ENCODE measurements at places on chromosomes 4 and X. TPM values are rescaled to one million over a fixed set of nuclear protein-coding genes. Genes with fewer than 3 reads are reported as not detected.

DNA sequence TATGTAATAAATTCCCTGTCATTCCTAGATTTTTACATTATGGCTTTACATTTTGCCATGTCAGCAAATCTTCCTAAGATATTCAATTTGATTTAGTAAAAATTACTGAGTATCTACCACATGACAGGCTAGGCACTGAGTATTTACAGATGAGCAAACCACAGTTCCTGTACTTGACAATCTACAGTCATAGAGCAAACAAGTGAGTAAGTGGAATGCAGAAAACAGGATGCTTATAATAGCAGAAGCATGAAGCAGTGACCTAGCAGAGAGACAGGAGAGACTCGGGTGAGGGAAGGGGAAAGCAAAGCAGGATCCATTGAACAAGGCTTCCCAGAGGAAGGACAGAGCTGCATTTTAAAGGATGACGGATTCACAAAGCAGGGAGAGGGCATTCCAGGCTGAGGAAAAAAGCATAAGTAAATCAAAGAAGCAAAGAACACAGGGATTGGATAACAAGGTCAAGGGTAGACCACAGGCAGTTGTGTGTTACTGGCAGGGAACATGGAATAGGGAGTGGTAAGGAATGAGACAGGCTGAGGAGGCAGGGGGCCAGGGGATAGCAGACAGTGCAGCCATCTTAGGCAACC lies 124.7 kb upstream of the C1QTNF7 start:
- no peak for DNase-seq
- no peak overlapping the region for H3K27ac ChIP-seq
- no peaks in the 10 kb centered on the region for H3K36me3 ChIP-seq
- H3K4me3 ChIP-seq = no peak overlapping the region

GRCh38 chrX:15686818-15687685 lies 22.4 kb upstream of the CLTRN start:
- H3K27me3 ChIP-seq = no peaks in the 10 kb centered on the region
- peaks cover 4% of the 10 kb centered on the region for H3K4me1 ChIP-seq
- H3K36me3 ChIP-seq = peaks cover 3% of the 10 kb centered on the region
- peak overlapping the region; percentile 55 for H3K27ac ChIP-seq
- no peak overlapping the region for H3K4me3 ChIP-seq

- no peak overlapping the region for H3K4me3 ChIP-seq
- H3K36me3 ChIP-seq = no peaks in the 10 kb centered on the region
Observed at GRCh38 chr4:162115333-162115732, 48.5 kb downstream of the FSTL5 start.

DNA sequence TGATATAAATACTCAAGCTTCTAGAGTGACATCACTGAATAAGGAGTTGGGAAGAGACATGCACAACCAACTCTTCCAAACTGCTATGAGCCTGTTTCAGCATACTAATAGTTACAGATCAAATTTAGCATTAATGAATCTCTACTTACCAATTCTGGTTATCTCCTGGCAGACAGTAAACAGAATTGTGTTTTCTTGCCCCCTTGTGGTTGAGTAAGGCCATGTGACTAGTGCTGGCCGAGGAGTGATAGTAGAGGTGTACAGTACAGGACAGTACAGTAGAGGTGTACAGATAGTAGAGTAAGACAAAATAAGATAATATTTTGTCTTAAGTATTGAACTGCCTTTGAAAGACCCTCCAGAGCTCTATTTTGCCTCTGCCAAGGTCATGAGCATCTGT lies 681.4 kb downstream of the GABRG1 start:
- H3K4me3 ChIP-seq = no peak overlapping the region
- H3K4me1 ChIP-seq = no peaks in the 10 kb centered on the region
- no peaks in the 10 kb centered on the region for H3K36me3 ChIP-seq
- no peak overlapping the region for H3K27ac ChIP-seq
- H3K27me3 ChIP-seq = no peaks in the 10 kb centered on the region

DNA sequence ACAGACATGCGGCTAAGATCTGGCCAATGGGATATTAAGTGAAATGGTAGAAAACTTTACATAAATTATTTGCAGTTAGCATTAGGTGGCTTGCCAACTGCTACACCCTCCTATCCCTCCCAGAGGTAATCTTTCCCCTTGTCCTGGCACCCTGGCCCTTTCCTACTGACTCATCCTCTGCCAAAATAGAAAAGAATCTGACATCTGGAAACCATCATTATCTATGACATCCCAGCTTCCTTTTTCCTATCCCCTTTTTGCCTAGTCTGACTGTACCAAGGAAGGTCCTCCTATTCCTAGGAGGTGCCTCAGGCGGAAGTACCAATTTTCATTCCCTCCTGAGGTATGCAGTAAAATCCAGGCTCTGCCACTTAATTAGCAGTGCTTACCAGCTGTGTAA lies 163.6 kb upstream of the KLF3 start:
- no peak overlapping the region for H3K27ac ChIP-seq
- H3K4me3 ChIP-seq = no peak overlapping the region
- DNase-seq = no peak
- no peaks in the 10 kb centered on the region for H3K4me1 ChIP-seq

Gene CT45A10
- total RNA-seq = not detected

GRCh38 chr4:15744016-15744545 lies 34.0 kb upstream of the CD38 start:
- no peaks in the 10 kb centered on the region for H3K27me3 ChIP-seq
- H3K27ac ChIP-seq = no peak overlapping the region
- H3K36me3 ChIP-seq = no peaks in the 10 kb centered on the region
- no peak for DNase-seq
- no peaks in the 10 kb centered on the region for H3K4me1 ChIP-seq

GRCh38 chr4:101787701-101788316 lies 2.7 kb upstream of the BANK1 start:
- H3K36me3 ChIP-seq = peaks cover 3% of the 10 kb centered on the region
- peaks cover 6% of the 10 kb centered on the region for H3K4me1 ChIP-seq
- peak overlapping the region; percentile 21 for H3K27ac ChIP-seq
- H3K27me3 ChIP-seq = peaks cover 14% of the 10 kb centered on the region
- no peak for DNase-seq

GRCh38 chr4:20652226-20652885 lies 47.9 kb upstream of the PACRGL start:
- H3K27ac ChIP-seq = no peak overlapping the region
- peaks cover 6% of the 10 kb centered on the region for H3K4me1 ChIP-seq
- H3K36me3 ChIP-seq = no peaks in the 10 kb centered on the region
- DNase-seq = no peak
- peaks cover 6% of the 10 kb centered on the region for H3K27me3 ChIP-seq
- H3K4me3 ChIP-seq = no peak overlapping the region

DNA sequence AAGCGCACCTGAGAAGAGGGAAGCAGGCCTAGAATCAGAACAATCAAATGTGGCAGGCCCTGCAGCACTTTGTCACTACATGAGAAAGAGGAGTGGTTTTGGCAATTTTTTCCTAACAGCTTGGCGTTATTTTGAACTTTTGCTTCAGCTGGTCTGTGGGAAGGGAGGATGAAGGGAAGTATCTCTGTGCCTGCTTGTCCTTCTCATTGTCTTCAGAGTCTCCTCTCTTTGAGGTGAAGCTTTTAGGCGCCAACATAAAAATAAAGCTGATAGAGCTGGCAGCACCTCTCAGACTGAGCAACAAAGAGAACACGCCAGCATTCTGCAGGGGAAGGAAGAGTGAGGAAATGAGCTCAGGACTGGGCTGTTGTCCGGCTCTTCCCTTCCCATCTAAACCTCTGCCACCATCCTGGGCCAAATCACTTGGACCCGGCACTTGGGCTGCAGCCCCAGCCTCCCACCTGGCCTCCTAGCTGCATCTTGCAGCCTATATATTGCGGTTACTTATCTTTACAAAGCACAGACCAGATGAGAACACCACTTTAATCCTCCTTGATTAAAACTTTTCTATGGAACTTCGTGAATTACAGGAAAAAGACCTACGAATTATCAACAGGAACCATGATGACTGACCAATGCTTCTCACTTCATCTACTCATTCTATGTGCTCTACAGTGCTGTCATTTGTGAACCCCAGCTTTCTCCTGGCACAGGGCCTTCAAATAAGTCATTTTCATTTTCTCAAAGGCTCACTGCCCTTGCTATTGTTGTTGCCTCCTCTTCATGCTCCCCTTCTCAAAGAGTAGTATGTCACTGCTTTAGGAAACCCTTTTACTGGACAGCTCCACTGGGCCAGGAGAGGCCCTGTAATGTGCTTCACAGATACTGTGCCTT lies 476.4 kb upstream of the HS3ST1 start:
- no peaks in the 10 kb centered on the region for H3K36me3 ChIP-seq
- H3K4me1 ChIP-seq = no peaks in the 10 kb centered on the region
- H3K27me3 ChIP-seq = no peaks in the 10 kb centered on the region
- no peak overlapping the region for H3K4me3 ChIP-seq

Gene LPAR4
- 5.3 TPM for total RNA-seq

DNA sequence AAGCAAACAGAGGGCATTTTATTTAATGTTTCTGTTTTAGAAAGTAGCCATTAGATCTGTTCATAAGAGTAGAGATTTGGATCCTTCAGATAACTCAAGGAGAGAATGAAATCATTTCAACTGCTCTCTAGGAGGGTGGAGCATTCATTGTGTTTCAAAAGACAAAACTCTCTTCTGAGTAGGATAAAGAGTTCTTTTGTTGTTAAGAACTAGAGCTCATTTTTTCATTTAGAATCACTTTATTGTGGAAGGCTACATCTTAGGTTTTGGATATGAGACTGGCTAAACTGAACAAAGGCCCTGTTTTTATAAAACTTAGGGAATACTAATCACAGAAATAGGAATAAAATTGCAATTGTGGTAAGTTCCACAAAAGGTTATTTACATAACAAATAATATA lies 193.9 kb upstream of the PCDH10 start:
- no peak overlapping the region for H3K4me3 ChIP-seq
- no peaks in the 10 kb centered on the region for H3K36me3 ChIP-seq
- H3K27ac ChIP-seq = no peak overlapping the region
- H3K27me3 ChIP-seq = no peaks in the 10 kb centered on the region

DNA sequence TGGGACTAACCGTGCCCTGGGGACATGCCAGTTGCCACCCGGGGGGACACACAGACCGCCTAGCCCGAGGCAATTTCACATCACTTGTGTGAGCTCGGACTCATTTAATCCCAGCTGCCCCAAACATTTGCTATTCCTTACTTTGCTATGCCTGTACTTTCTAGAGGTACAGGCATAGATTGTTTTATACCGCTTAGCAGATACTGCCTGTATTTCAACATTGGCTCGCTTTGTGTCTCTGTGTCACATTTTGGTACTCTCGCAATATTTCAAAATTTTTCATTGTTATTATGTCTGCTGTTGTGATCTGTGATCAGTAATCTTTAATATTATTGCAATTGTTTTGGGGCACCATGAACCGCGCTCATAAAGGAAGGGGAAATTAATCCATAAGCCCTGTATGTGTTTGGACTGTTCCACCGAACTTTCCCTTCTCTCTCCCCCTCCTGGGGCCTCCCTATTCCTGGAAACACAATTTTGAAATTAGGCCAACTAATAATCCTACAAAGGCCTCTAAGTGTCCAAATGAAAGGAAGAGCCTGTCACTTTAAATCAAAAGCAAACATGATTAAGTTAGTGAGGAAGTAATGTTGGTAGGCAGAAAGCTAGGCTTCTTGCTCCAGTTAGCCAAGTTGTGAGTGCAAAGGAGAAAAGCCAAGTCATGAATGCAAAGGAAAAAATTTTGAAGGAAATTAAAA lies 568 bp upstream of the CASP6 start:
- peaks cover 8% of the 10 kb centered on the region for H3K36me3 ChIP-seq
- DNase-seq = no peak

GRCh38 chr4:8002525-8003309 lies 63.1 kb upstream of the AFAP1 start:
- peak overlapping the region; percentile 16 for H3K27ac ChIP-seq
- H3K4me1 ChIP-seq = peaks cover 12% of the 10 kb centered on the region
- H3K36me3 ChIP-seq = no peaks in the 10 kb centered on the region
- DNase-seq = no peak

- H3K36me3 ChIP-seq = no peaks in the 10 kb centered on the region
- H3K27me3 ChIP-seq = no peaks in the 10 kb centered on the region
- no peaks in the 10 kb centered on the region for H3K4me1 ChIP-seq
- H3K4me3 ChIP-seq = no peak overlapping the region
Observed at GRCh38 chrX:39247536-39247935, 446.3 kb downstream of the MID1IP1 start.

DNA sequence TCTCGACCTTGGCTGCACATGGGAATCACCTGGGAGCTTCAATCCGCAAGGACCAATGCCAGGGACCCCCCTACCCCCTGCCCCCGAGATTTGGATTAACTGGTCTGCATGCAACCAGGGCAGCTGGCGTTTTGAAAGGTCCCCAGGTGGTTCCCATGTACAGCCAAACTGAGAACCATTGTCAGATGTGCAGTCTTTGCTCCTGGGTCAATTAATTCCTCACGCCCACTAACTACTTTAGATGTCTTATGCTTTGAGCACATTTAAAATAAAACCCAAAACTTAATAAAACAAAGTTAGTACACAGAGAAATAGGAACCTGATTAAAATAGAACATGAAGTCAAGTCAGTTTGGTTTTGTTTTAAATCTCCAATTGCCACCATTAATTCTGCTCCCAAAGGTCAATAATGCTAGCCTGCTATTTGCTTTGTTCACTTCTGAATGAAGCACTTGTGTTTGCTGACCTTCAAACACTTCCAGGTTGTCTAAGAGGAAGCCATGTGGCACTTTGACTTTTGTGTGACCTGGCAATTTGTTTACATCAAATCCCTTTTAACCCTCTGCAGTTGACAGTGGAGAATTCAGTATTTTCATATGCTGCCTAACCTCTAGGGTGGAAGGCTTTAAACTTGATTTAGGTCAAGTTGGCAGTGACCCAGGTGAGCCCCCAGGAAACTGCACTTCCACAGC lies 27.2 kb upstream of the TMSB4X start:
- H3K4me3 ChIP-seq = peak overlapping the region; percentile 62
- no peaks in the 10 kb centered on the region for H3K27me3 ChIP-seq
- H3K4me1 ChIP-seq = peaks cover 22% of the 10 kb centered on the region
- no peaks in the 10 kb centered on the region for H3K36me3 ChIP-seq
- H3K27ac ChIP-seq = peak overlapping the region; percentile 98
- no peak for DNase-seq

Gene FAT4
- 21.3 TPM for total RNA-seq

DNA sequence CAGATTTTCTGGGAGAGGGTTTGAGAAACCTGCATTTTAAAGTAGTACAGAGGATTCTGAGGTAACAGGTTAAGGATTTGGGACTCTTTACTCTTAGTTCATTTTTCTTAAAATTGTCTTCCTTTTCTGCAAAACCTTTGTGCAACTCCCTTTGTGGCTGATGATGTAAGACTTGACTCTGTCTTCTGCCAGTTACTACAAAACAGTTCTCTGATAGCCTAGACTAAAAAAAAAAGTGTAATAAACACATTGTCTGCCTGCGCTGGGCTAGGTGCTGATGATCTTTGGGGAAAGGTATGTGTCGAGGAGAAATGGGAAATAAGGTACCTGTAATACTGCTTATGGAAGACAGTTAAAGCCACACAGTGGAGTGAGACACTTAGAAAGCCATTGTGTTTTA lies 28.7 kb downstream of the IL13RA1 start:
- H3K4me3 ChIP-seq = no peak overlapping the region
- H3K36me3 ChIP-seq = peaks cover 19% of the 10 kb centered on the region
- no peak for DNase-seq
- no peaks in the 10 kb centered on the region for H3K4me1 ChIP-seq
- H3K27ac ChIP-seq = no peak overlapping the region
- no peaks in the 10 kb centered on the region for H3K27me3 ChIP-seq
